NCI-H2081 (cell line): ENCODE measurements at places on chromosomes 4 and X.

- DNase-seq = no peak
These were observed 202.4 kb downstream of the RTL9 start for GRCh38 chrX:110561034-110561433.

DNA sequence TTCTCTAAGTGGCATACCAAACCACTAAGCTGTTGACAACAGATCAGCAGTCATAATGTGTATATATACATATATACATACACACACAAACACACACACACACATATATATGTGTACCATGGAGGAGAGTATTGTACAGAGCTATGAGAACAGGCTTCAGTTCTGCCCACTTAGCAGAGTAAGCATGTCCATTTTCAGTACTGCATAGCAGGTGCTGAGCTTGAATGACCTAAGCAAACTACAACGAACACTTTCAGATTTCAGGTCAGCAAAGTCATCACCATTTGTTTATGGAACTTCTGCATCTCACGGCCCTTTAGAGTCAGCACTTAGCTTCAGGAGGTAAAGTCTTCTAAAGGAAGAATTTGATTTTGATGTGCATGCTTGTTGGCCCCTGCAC lies 735.8 kb upstream of the ATOH1 start:
- no peak for DNase-seq

- DNase-seq = no peak
These were observed 289.6 kb downstream of the ZIC3 start for GRCh38 chrX:137855490-137855889.

DNA sequence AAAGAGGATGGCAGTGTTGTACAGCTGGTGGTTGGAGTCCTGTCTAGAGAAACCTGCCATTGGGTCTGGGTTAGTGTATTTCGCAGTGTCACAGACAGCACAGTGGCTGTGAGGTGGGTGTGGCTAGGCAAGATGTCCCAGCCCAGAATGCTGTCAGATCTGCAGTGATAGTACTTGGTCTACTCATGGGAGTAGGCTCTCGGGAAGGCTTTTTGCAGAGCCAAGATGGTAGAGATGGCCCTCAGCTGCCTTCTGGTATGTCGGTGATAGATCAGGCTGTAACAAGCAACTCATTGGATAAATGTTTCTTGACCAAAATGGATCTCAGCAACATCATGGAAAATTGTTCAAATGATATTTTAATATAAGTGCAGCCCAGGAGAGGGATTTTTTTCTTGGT lies 84.3 kb upstream of the WDR1 start:
- DNase-seq = no peak

DNA sequence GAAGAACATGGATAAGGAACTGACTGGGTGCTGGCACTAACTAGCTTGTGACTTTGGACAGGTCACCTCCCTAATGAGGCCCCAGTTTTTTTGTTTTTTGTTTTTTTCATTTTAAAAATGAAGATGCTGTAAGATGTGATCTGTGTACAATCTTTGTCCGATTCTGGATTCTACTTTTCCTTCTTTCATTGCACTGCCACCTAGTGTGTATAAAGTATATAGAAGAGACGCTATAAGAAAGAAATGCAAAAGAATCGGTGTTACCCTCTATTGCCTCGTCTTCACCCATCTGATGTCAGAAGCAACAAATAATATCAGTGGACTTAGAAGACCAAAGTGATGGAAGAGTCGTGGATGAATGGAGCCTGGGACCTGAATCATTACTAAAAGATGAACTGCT lies 58.6 kb upstream of the P2RY10 start:
- no peak for DNase-seq

DNA sequence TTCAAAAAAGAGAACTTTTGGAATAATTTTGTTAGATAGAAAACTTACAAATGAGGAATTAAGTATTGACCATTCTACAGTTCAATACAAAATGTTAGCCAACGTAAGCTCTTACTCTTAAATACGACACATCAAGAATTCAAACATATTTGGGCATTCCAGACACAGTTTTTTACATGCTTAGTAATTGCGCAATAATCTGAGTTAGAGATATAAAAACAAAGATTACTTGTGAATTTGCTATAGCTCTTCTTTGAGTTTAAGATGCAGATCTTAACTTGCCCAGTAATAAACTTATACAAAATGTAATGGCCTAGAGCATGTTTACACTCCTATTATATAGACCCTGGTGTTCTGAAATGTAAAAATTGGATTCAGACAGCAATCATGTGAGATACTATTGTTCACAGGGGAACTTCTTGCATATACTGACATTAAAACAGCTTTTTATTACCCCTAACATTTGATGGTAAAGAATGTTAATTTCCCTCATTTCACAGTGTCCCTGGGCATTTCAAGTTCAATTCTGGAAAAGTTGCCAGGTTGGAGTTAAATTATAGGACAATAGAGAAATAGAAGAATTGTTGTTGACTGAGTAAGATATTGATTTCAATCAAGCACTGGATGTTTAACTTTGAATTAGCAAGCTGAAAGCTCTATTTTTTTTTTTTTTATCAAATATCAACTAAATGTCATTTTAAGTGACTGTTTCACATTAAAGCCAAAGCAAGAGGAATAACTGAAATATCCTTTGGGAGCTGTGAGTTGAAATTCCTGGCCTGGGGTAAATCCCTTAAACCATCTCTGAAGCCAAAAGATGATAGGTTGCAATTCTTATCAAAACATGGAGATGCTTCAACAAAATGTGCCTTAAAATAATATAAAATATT lies 910 bp downstream of the HPGDS start:
- DNase-seq = no peak

GRCh38 chr4:108612365-108612764 lies 8.0 kb upstream of the RPL34 start:
- DNase-seq = no peak

- no peak for DNase-seq
These were observed 443.7 kb downstream of the CENPC start for GRCh38 chr4:67101612-67102011.

DNA sequence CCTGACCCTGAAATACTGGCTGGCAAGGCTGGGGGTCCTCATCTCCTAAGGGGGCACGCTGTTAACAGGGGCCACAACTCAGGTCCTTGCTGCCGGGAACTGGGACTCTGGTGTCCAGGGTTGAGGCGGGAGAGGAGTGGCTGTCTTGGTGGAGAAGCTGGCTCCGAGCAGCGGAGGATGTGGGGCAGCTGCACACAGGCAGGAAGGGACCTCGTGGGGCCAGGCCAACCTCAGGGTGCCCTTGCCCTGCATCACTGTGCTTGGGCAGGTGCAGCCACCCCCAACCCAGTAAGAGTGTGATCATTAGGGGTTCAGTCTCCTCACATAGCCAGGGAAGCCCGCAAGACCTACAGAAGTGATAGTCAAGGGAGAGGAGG lies 12.6 kb upstream of the PDE6B start:
- no peak for DNase-seq

GRCh38 chr4:52568351-52568750 lies 90.8 kb downstream of the USP46 start:
- DNase-seq = no peak
